ENCODE measurements at places on chromosomes 6 and 20.

DNA sequence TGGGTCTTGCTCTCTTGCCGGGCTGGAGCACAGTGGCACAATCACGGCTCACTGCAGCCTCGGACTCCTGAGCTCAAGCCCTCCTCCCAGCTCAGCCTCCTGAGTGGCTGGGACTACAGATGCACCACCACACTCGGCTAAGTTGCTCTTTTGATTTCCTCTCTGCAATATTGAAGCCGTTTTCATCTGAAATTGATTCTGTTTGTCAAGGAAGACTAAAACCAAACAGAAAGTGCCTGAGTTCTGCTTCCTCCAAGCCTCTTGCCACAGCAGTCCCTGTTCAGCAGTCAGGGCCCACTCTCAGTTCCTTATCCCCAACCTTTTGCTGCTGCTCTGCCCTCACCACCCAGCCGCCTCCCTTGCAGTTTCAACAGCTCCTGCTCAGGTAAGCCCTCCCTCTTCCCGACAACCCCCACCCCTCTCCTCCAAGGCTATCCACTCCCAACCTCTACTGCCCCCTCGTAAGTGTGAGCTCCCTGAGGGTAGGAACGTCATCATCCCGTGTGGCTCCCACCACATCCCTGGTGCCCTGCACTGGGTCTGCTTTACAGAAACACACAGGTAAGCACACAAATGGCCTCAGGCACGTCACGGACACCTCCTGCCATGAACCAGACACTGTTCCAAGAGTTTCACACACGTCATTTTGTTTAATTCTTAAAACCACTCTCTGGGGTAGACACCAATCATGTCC, 70.7 kb upstream of the TAB2 start:
- DNase-seq, result no peak

DNA sequence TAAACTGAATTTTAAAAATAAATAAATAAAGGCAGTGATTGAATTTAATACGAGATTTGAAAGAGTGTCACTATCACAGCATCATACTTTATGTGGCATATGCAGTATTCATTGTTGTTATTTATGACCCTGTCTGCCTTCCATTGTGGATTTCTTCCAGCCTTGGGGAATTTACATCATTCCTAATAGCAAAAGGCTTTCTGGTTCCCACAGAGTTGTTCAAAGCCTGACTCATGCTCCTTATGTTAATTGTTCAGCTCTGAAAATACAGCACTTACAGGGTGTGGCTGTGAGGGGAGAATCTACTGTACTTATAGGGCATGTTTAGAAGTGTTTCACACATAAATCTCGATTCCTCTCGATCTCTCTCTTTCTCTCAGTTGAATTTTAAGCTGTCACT, 54.4 kb downstream of the JAG1 start:
- no peak for DNase-seq

- no peak for DNase-seq
Measured at GRCh38 chr6:3835055-3835731, 14.0 kb upstream of the FAM50B start.

DNA sequence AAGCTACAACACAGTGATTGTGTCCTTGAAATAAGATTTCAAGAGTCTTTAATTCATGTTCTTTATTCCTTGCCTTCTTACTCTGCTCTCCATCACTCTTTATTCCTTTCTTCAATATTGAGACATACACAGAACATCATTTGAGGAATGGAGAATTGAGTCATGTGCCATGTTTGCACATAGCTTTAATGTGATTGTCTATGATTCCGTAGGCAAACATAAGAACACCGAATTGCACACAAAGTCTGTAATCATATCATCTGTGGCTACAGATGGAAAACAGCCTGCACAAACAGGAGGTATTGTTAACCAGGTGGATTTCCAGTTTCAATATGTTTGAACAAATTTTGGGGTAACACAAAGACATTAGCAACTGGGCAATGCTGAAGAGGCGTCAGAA, 571.6 kb upstream of the GJE1 start:
- DNase-seq, result no peak

GRCh38 chr20:57280221-57280620, 13.8 kb upstream of the BMP7 start:
- no peak for DNase-seq

GRCh38 chr20:24957326-24958016, 8.4 kb downstream of the CST7 start:
- DNase-seq, result peak; percentile 71

DNA sequence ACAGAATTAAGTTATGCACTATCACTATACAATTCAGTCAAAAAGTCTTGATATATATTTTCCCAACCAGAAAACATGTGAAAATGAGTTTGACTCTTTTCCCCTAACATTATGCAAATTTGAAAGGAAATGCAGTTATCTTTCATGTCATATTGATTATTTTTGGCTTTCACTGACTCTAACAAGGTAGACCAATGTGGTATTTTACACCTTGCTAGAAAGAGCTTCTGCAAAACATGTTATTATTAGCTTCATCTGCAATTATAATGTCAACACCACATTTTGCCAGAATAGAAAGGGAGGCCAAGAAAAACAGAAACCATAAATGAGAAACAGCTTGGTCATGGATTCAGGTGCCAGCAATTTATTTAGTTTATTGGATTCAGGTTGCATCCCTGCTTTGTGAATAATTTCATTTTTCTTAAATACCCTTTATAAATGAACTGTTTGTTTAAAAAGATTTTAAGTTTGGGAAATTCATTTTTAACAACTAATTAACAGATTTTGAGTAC, 226.1 kb upstream of the GJE1 start:
- no peak for DNase-seq

DNA sequence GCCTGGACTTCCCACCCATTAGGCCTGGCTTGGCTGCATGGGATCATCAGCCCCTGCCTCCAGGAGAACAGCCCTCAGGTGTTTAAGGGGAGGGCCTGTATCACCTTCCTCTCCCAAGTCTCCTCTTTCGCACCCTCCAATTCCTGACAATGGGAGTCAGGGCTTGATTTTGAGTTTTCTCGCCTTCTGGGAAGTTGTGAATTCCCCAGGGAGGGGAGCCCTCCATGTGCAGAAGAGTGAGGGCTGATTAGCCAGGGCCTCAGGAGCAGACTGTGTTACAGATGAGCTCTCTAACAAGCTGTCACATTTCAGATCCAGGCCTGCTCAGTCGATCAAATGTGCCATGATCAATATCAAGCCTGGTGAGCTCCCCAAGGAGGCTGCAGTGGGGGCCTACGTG, 42.4 kb downstream of the CNBD2 start:
- no peak for DNase-seq

DNA sequence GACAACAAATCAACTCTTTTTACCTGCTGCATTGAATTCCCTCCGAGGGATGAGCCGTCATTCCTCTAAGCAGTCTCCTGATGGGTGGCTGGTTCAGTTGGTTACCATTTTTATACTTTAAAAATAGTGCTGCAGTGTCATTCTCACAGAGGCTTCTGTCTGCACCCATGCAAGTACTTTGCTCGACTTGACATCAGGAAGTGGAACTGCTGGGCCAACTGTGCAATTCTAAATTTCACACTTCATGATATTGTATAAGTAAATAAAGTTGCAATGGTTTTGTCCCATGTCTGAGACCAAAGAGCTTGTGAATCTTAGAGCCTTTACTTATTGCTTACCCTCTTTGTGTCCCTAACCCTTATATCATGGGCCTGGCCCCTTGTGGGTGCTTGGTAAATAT, 2.5 kb downstream of the BTN3A1 start:
- DNase-seq, result no peak

- DNase-seq, result no peak
Measured at GRCh38 chr6:83852528-83853177, 507 bp upstream of the RIPPLY2 start.

- no peak for DNase-seq
Measured at GRCh38 chr6:13924146-13924948, 405 bp upstream of the RNF182 start.

GRCh38 chr6:106939848-106940247, 34.7 kb downstream of the CD24 start:
- DNase-seq, result no peak

DNA sequence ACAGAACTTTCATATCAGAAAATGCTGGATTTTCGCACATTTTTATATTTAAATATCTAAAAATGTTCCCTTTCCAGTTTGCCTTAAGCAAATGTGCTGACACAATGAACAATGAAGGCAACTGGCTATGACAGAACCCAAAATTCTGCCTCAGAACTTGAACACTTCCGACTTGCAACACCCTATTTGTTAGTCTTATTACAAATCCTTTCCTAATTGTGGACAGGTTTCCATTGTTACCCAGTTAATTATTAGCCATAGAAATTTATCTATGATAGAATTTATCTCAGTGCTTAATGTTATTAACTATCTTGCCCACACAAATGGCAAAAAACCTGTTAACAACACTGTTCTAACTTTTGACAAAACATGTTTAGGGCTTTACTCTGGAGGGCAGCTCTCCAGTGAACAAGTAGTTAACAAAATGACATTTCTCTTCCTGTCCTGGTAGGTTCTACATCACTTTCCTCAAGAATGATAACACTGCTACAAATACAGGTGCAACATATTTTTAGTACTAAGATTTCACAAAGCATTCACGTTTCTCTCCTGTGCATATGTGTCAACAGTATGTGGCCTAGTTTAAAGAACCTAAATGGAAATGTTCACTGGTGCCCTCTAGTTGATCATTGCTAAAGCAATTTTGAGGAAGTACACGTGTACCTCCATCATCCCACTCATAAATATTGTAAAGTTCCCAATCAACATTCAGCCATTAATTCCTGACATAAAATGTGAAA, 58.4 kb downstream of the HIVEP2 start:
- no peak for DNase-seq

DNA sequence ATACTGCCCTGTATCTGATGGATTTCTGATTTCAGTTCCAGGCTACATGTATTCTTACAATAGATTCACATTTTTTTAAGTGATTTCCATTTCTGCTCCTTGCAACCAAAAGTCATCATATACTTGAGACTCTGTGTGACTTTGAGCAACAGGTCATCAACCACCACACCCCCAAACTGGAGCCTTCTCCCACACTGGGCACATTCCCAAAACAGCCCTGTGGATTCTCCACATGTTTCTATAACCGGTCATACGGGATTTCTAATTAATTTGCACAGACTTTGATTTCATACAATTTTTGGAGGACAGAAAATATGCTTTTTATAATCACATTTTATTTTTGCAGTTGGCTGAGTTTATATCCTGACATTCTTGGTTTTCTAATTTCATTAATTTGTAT, 317.2 kb upstream of the ID4 start:
- DNase-seq, result no peak

GRCh38 chr20:623704-624103, 13.6 kb upstream of the TCF15 start:
- no peak for DNase-seq

GRCh38 chr6:155561257-155561965, 105.8 kb upstream of the NOX3 start:
- no peak for DNase-seq

GRCh38 chr6:82484001-82484400, 120.4 kb downstream of the TPBG start:
- DNase-seq, result no peak

DNA sequence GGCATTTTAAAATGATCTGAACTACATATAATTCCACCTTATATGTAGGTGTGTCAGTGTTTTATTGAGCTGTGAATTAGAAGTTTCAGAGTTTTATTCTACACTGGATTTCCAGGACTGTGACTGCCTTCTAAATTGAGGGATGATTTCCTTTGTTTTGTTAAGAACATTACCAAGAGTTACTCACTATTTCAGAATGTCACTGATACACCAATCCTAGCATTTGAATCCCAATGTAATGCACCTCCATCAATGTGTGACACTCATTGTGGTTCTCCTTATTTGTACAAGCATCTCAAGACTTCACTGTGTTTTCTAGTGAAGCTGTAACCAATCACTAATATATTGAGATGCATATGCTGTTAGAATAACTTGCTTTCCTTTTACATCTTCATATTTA, 86.8 kb downstream of the PLCB1 start:
- DNase-seq, result no peak

DNA sequence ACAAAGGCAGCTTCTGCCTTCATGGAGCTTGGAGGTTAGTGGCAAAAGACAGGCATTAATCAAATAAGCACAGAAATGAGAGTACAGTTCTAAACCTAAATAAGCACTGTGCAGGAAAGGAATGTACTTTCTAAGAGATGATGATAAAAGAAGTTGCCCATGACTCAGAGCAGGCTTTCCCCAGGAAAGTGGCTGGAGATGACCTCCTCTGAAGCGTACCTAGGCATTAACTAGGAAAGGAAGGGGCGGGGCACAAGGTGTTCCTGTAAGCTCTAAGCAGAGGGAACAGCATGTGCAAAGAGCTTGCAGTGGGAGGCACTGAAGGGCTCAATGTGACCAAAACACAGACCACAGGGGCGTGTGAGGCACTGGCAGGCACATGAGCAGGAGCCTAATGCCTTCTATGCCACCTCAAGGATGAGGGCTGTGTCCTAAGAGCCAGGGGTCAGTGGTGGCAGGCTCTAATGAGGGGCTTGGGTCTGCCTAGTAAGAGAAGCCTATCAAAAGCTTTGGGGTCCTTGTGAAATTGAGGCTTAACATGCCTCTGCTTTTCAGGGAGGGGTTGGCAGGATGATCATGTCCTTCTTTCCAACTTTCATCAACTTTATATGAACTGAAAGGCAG, 4.9 kb downstream of the SSTR4 start:
- no peak for DNase-seq

DNA sequence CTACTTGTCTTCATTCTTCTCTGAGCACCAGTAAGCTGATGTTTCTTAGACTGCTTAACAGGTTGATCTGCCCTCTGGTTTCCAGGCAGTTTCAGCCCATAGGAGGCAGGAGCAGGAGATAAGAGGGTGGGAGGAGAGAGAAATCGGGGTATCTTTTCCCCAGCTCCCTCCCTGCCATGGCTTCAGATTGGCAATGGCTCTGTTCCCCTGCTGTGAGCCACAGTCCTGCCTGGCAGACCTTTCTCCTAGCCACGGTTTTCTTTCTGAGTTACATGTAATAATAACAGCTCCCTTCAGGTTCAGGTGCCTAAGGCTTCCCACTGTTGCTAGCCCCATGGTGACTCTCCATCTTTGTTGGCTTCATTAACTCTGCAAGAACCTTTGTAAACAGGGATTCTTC, 115.3 kb downstream of the CD83 start:
- no peak for DNase-seq

DNA sequence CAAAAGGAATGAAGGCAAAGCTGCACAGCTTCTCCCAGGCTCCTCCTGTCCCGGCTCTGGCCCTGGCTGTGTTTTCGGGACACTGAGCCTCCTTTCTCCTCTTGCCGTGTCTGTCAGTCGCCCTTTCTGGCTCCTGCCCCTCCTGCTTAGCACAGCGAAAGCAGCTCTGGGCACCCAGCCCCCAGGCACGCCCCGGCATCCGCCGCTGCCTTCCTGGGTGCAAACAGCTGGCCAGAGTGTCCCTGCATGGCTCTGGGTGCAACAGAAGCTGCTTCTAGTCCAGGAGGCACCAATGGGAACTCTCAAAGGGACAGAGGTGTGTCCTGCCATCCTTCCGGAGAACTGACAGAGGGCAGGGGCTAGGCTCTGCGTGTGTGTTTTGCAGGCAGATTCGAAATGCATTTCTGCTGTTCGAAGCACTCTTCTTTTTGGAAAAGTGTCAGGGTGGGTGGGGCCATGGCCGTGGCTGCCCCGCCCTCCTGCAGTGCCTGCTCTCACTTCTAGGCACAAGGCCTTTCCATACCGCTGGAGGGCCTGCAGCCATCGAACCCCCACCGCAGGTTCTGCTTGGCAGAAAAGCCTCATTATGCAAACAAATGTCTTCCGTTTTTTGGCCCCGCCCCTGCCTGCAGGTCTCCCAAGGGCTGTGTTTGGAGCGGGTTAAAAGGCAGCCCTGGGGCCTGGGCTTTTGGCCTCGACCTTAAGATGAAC, 15.5 kb downstream of the COL9A3 start:
- peak; percentile 70 for DNase-seq

GRCh38 chr6:56708810-56709597, 66.3 kb upstream of the DST start:
- DNase-seq, result no peak
